ENCODE measurements at places on chromosomes 3 and 15.

- peak; percentile 84 for DNase-seq
These were observed 31.6 kb downstream of the ZDHHC19 start for GRCh38 chr3:196179380-196180308.

- DNase-seq = no peak
These were observed 628.1 kb downstream of the IGSF11 start for GRCh38 chr3:118406562-118406961.

GRCh38 chr3:45249391-45249790, 23.3 kb upstream of the TMEM158 start:
- no peak for DNase-seq

GRCh38 chr3:114218578-114219185, 18.7 kb downstream of the ZNF80 start:
- no peak for DNase-seq

- DNase-seq = no peak
These were observed 5.4 kb downstream of the ZBTB47 start for GRCh38 chr3:42658771-42659390.

Data from muscle of leg (tissue), 16 donors.